WTC11 (cell line): ENCODE measurements at places on chromosomes 3 and 15. TPM values are rescaled to one million over a fixed set of nuclear protein-coding genes. Genes with fewer than 3 reads are reported as not detected.

DNA sequence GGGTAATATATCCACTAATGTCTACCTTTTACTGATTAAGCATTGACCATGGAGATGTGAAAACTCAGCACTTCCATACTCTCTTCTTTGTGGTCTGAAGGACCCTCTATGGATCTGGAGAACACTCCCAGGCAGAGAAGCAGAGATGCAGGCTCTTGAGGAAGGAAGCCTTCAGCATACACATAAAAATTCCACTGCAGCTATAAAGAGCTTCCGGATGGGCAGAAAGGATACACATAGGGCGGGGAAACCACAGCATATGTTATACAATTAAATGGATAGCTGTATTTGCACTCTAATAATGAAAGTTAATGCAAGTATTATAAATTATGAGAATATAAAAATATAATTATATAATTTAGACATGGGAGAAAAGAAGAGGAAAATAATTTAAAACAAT is 1258.2 kb upstream of the ALCAM start:
- H3K27me3 ChIP-seq = 0 out of 2 replicates have a peak, but pooled peaks cover under 1% of the 10 kb centered on the region
- no peak overlapping the region for H3K27ac ChIP-seq
- H3K36me3 ChIP-seq = no peaks in the 10 kb centered on the region
- no peak for DNase-seq
- no peak overlapping the region for H3K4me3 ChIP-seq

- H3K4me3 ChIP-seq = peak overlapping the region; percentile 88
- H3K27ac ChIP-seq = peak overlapping the region; percentile 54
- no peak for DNase-seq
- peaks cover 3% of the 10 kb centered on the region for H3K36me3 ChIP-seq
- H3K4me1 ChIP-seq = peaks cover 11% of the 10 kb centered on the region
- H3K27me3 ChIP-seq = no peaks in the 10 kb centered on the region
These were observed 799 bp downstream of the VPS33B start for GRCh38 chr15:91021516-91022074.

DNA sequence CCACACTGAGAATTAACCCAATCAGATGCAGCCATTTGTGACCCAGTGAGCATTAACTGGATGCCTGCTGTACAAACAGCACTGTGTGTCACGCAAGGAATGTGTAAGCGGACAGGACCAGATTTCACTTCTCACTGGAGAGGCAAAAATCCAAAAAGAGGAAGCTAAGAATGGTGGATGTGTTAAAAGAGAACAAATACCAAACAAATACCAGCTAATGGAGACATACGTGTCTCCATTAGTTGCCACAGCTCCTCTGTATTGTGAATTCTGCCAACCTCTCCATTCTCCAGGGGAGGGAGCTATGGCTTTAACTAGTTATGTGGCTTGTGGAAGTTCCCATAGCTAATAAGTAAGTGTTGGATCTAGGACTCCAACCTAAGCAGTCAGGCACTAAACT is 2.6 kb downstream of the LTF start:
- H3K27me3 ChIP-seq = peaks cover 42% of the 10 kb centered on the region
- H3K4me3 ChIP-seq = no peak overlapping the region
- peaks cover 7% of the 10 kb centered on the region for H3K36me3 ChIP-seq
- H3K4me1 ChIP-seq = peaks cover 3% of the 10 kb centered on the region

- no peaks in the 10 kb centered on the region for H3K36me3 ChIP-seq
- no peak for DNase-seq
- no peak overlapping the region for H3K27ac ChIP-seq
- peaks cover 36% of the 10 kb centered on the region for H3K4me1 ChIP-seq
- H3K4me3 ChIP-seq = no peak overlapping the region
These were observed 6.5 kb upstream of the PHLDB2 start for GRCh38 chr3:111852540-111852939.

Gene AGBL1
- 0.07 TPM in 1 of 3 replicates, not detected in the others for total RNA-seq

Gene OR5K2
- not detected in 3 replicates for total RNA-seq

Gene ACSBG1
- total RNA-seq = 4.1 to 5.8 TPM (median 5.0 TPM) in 3 replicates

Gene PEX5L
- total RNA-seq = 3.2 to 4.5 TPM (median 4.0 TPM) in 3 replicates
